ENCODE measurements at places on chromosomes 7 and 10.

DNA sequence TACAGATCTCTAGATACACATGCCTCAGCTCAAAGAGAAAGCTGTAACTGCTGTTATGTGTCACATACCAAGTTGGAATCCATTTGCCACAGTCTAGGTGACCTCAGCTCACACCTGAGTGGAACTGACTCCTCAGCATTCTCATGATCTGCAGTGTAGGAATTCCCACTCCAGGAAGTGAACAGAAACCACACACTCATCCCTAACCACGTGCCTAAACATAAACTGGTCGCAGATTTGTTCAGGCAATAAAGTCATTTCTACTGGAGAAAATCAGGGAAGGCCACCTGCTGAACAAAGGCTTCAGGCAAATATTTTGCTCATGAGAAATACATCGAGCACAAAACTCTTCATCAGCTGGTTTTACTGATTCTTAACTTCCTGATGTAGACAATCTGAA, 23.0 kb upstream of the ZMYND11 start:
- DNase-seq, result no peak

- no peak for DNase-seq
Observed at GRCh38 chr10:73099141-73099540, 2.5 kb upstream of the P4HA1 start.

DNA sequence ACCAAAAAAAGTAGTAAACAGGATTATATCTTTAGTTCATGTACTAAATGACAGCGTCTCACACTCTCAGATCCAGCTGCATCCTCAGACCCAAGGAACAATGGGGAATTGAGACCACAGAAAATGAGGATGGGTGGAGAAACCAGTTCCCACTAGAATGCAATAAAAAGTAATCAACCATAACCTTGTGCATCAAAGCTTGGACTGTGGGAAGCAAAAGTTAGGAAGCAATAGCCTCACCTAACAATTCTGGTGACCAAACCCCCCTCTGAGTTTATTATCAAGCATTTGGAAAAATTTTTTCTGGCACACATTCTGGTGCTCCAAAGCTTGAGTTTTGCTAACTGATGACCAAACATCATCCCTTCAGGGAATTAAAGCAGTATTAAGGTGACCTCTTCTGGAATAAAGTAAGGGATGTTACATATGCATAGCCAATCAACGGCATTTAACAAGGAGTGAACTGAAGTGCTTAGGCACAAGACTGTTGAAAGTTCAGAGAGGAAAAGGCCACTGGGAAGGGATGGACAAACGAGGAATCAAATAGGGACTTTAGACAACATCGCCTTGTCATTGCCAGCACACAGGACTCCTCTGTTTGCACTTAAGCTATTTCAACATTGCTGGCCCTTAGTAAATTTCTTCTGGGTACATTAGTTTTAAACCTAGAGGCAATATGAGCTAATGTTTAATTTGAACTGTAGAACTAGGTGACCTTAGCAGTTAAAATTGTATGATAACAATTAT, 1.2 kb upstream of the MAT1A start:
- DNase-seq, result no peak

DNA sequence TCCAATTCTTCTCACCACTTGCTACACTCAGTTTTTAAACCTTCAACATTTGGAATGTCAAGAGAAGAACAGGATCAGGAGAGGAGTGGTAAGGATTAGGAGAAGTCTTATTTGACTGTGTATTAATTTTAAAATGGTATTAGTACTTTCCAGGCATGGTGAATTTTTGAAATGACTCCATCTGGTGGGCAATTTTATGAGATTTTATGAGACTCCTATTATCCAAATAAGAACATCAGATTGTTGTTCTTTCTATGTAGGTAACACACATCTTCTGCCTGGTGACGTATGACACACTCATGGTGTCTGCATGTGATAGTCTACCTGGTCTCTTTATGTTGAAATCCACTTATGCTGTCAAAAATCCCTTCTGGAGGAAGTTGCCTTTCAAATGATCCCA, 51.0 kb downstream of the SLC13A1 start:
- no peak for DNase-seq

DNA sequence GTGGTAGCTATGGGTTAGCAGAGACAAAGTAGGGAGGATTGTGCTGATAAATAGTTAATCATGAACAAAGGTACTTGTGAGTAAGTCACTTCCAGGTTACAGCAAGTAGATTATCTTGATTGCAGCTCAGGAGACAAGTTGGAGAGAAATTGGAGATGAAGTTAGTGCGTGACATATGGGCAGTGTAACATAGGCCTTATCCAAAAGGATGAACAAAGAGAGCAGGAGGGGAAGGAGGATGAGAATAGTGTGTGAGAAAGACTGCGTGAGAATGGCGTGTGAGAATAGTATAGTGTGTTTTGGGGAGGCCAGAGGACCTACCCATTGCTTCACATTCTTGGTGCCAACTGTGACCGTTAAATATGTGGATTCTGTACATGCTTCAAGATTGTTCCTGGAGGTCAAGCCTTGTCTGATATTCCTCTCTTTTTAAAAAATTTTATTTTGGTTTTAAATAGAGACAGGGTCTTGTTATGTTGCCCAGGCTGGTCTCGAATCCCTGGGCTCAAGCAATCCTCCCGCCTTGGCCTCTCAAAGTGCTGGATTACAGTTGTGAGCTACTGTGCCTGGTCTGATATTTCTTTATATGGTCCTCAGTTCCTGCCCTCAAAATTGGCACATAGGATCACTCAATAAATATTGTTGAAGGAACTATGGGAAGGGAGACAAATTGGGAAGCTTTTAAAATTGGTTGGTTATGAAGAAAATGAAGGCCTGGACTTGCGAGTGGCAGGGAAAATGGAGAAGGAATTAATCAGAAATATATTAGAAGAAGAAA, 3.2 kb downstream of the VCL start:
- no peak for DNase-seq

- no peak for DNase-seq
Observed at GRCh38 chr10:48442090-48442808, 135.8 kb downstream of the MAPK8 start.

GRCh38 chr7:207418-208129, 15.2 kb downstream of the FAM20C start:
- no peak for DNase-seq

DNA sequence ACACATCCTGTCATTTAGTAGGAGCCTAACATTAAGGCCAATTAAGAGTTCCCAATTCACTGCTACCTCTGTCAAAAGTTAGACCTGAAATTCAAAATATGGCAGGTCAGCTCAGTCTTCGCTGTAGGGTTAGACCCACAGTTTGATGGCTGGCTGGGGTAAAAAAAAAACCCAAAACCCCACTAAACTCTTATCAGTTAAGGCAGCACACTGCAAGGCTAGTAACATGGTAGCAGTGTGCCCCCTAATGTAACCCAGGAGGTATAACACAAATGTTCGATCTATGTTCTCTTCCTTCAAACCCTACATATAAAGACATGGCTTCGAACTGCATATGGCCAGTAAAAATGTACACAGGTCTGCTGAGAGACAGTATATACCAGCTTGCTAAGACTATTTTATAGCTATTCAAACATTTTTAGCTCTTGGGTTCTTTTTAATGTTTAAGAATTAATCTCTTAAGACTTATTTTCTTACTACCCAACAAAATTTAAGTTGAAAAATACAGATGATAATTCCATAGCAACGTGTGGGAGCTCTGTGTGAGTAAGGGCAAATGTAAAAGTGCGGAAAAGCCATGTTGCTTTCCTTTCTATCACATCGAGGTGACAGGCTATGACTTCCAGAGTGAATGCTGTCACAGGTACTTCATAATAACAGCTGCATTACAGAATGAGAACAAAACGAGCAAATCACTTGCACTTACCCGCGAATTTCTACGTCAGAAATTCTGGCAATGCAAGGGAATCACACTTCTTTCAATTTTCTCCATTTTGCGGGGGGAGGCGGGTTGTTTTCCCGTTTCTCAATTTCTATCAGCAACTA, 168.4 kb upstream of the IMMP2L start:
- no peak for DNase-seq

GRCh38 chr10:71948496-71949067, 15.6 kb upstream of the CHST3 start:
- no peak for DNase-seq

DNA sequence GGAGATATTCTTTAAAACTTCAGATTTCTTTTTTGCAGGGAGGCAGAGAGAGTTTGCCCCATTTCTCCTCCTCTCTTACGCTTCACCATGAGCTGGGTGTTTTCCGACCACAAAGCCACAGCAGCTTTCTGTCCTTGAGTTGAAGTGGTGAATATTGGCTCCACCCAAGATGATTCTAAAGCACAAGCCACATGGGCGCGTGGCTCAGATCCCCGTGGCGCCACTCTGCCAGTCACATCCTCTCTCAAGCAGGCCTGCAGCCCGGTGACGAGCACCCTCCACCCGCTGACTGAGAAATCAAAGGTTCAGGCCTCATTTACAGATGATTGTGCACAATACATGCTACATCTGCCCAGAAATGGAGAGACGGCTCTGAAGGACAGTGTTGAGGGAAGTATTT, 27.6 kb upstream of the RNF32 start:
- no peak for DNase-seq

DNA sequence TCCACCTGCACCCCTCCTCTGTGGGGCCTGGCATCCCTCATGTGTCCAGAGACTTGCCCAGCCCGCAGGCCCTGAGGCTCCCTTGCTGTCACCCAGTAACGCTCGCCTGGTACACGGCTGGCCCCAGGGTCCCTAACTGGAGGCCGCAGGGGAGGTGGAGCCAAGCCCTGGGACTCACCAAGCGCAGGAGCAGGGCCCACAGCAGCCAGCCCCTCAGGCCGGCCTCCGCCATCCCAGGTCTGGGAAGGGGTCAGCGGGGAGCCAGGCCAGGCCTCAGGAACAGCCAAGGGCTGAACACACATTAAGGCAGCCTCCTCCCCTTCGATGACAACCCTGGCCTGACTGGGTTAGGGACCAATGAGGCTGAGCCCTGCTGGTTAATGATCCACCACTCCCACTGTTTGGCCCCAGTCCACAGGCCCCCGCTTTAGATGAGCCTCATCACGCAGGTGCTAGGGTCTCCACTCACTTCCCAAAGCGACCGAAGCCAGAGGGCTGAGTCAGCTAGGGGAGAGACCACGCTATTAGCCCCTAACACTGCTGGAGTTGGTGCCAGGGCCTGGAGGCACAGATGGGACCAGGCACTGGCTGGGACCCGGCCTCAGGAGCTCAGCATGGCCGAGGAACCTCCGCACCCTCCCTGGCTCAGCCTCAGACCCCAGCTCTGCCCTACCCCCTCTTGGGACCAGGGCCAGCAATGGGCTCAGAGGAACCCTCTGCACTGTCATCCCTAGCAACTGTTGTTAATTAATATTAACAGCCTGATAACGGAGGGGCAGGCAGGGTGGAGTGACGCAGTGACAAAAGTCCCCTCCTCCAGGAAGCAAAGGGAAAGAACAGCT, at the start of gene NPC1L1:
NPC1L1 (minus strand) TSS at position 303 of the 842 bp plus-strand sequence; CDS start at position 232, 71 bp downstream.
- DNase-seq, result no peak

DNA sequence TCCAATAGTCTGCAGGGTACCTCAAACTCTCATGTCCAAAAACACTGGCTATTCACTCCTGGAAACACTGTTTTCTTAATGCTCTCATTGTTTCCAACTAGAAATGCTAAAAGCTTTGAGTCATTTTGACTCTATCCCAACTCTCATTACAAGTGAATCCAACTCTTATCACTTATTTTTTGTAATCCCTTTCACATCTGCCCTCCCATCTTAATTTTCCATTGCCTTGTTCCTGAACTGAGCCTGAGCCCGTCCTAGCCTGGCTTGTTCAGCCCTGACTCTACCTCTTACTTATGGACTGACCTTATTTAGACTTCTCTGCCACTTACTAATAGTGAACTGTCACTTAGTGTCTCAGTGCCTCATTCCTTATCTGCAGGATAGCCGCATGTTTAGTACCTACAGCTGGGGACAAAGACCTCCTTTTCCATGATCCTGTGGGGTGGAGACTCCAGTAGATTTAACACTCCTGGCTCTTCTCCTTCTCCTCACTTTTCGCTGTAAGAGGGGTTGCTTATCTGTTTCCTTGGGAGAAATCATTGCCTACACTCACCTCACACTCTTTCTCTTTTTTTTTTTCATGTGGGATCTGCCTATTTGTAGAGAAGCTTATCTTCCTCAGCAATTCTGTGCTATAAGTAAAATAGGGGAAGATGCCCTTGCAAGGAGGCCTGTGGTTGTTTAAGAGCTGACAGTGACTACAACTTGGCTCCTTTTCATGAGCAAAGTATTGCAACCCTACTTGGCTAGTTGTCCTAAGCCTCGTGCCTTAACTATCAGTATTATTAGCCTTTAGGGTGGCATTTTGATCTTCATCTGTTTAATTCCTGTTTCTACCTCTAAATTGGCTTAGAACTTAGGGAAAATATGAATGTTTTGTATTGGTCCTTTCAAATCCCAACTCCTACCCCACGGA, 56.4 kb downstream of the SLC16A12 start:
- no peak for DNase-seq

DNA sequence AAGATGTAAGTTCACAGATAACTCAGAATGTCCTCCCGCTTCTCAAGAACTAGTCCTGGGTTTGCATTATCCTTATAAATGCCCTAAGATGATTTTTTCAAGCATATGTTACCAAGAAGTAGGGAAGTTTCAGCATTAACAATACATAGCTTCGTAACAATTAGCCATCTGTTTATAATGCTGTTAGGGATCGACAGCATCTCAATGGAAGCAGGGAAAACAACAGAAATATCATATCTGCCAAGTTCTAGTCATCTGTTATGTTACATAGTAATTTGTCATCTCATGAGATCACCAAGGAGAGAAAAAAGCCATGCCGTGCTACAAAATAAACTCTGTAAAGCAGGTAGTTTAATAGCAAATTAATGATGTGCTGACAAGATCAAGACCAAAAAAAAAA, 731.5 kb upstream of the C7orf33 start:
- no peak for DNase-seq

- no peak for DNase-seq
Observed at GRCh38 chr10:112461029-112461887, 14.2 kb downstream of the VTI1A start.

GRCh38 chr10:84428711-84429110, 100.3 kb downstream of the CCSER2 start:
- DNase-seq, result no peak

All from psoas muscle (tissue), 8 donors.